Activated CD8-positive, alpha-beta memory T cell treated with anti-CD3 and anti-CD28 coated beads for 48 hours (primary cell): ENCODE measurements at places on chromosomes 13 and 19.

- no peak for DNase-seq
Measured at GRCh38 chr19:11480715-11481533, at the start of gene ELAVL3. ELAVL3 (minus strand) TSS chr19:11481046; CDS start chr19:11480608, 438 bp downstream.

- DNase-seq = no peak
Measured at GRCh38 chr19:49433240-49433901, 8.0 kb downstream of the SLC17A7 start.

GRCh38 chr13:32162395-32163005 is 130.9 kb downstream of the FRY start:
- no peak for DNase-seq

DNA sequence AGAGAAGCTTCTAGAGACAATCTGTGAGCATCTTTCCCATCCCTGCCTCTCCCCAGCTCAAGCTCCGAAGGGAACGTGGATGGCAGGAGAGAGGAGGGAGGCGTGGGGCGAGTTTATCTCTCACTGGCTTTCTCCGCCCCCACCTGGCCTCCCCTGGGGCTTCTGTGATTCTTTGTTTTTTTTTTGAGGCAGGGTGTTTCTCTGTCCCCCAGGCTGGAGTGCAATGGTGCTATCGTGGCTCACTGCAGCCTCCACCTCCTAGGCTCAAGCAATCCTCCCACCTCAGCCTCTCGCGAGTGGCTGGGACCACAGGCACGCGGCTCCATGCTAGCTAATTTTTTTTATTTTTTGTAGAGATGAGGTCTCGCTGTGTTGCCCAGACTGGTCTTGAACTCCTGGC is 23.0 kb downstream of the EFNA2 start:
- DNase-seq = no peak
